ENCODE measurements at places on chromosomes 4 and X.

DNA sequence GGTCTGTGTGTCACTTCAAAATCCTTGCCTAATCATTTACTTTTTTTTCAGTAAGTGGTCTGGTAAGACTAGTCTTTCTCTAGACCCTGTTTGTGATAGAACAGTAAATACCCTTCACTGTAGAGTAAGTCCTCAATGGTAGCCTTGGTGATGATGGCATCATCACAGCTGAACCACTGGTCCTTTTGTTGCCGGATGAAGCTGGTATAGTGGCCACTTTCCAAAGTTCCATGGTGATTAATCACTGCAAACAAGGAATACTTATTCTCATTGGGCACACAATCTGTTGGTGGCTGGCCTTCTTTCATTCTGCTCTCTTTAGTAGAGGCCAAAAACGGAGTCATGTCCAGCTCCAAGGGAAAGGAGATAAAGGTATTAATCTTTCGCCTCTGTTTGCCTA lies 2.9 kb downstream of the USP51 start:
- DNase-seq = no peak

GRCh38 chr4:7044137-7044930 lies 1.2 kb downstream of the TADA2B start:
- DNase-seq = no peak

- no peak for DNase-seq
Observed at GRCh38 chrX:129908636-129909035, 2.7 kb downstream of the UTP14A start.

DNA sequence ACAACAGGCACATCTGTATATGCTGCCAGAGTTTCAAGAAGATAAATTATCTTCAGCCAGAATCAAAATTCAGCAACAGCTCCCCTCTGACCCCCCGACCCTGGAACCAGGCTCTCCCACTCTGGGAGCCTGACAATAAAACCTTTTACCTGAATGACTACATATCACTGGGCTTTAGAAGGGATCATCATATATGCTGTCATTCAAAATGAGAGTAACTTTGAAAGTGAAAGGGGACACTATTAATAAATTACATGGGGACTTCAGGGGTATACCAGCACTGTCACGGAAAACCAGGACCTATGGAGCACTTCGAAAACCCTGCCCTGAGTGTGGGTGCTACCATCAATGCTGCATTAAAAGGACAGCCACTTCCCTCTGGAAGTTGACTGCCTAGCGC lies 26.2 kb downstream of the TSPAN5 start:
- DNase-seq = no peak

Data from fibroblast of pulmonary artery (primary cell).